NCI-H1417 treated with DMSO at 0.1 percent for 48 hours (cell line): ENCODE measurements at places on chromosomes 3 and 15.
A peak's percentile ranks its signal among the peaks of the same experiment; 100 is the strongest.

GRCh38 chr3:89025185-89025584 is 82.2 kb upstream of the EPHA3 start:
- DNase-seq: peak; percentile 65

DNA sequence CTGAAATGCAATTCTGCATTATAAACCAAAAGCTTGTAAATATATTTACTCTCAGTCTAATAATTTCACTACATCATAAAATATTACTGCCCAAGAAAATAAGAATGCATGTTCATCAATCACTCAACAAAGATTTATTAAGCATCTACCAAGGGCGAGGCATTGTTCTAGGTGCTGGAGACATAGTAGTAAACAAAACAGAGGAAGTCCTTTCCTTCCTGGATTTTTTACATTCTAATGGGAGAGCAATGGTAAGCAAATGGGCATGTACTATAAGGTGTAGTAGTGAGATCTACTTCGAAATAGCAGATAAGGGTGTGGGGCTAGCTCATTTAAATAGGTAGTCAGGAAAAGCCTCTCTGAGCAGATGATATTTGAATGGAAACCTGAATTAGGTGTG is 10.8 kb upstream of the ZFYVE19 start:
- DNase-seq: no peak

DNA sequence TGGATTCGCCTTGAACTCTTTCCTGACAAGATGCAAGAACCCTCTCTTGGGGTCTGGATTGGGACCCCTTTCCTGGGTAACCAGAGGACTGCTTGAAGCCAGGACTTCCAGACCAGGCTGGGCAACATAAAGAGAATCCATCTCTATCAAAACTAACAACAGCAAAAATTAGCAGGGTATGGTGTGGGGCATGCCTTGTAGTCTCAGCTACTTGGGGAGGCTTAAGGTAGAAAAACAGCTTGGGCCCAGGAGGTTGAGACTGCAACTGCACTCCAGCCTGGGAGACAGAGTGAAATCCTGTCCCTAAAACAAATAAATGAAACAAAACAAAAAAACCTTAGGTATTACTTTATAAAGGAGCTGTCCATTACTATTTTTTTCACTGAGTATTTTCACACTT is 93.1 kb upstream of the PLXND1 start:
- no peak for DNase-seq

DNA sequence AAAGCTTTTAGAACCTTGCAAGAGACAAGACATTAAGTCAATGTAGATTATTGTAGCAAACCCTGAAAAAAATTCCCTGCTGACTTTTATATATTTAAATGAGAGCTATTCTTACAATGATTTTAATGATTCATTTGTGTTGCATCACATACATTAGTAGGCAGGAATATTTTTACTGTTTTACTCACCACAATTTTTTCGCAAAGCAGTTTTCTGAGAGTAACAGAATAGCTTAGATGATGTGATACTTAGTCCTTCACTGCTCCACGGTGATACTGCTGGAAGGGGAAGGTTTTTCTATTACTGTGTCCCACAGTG is 43.9 kb upstream of the CLRN1 start:
- DNase-seq: no peak

GRCh38 chr15:83018436-83018835 is 7.0 kb upstream of the C15orf40 start:
- DNase-seq: no peak

DNA sequence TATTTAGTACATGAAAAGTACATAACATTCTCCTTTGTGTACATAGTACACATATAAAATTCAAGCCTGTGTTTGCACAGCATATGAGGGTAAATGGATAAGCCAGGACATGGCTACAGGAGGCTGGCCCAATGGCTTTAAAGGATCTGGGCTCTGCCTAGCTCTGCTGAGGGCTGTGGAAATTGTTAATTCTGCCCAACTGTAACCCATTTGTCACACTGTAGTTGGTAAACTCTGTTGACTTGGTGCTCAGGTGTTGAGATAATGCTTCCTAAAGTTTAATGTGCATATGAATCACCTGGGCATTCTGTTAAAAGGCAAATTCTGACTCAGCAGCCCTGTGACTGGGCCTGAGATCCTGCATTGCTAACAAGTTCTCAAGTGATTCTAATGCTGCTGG is 196.5 kb upstream of the ZPLD1 start:
- DNase-seq: no peak

GRCh38 chr15:23760024-23760423 is 72.9 kb upstream of the NDN start:
- DNase-seq: no peak

- no peak for DNase-seq
These were observed 114.2 kb upstream of the THRB start for GRCh38 chr3:24608701-24609390.

GRCh38 chr3:38507120-38507519 is 11.0 kb downstream of the EXOG start:
- no peak for DNase-seq

DNA sequence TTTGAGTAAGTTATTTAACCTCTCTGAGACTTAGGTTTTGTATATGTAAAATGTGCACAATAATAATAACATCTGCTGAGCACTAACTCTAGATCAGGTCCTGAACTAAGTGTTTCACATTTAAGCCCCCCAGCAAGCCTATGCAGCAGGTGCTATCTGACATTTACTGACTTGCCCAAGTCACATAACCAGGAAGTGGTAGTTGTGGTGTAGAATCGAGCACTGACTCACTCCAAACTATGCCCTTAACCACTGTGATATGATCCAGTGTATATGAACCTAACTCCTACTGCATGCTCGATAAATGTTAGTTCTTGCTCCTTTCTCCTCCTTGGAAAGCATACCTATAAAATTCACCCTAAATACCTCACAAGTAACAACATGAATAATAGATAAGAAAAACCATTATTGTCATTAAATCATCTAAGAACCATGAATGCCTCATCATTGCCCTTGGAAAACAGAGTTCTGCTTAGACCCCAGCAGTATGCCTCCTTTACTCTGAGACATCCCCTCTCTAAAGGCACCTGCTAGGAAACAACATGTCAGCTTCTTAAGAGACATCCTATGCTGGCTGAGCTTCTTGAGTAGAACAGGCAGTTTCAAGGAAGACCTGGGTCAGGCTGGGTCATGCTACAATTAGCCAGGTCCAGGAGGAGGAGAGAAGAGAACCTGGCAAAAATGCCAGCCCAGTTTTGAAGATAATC is 3.0 kb upstream of the SHC4 start:
- DNase-seq: no peak

DNA sequence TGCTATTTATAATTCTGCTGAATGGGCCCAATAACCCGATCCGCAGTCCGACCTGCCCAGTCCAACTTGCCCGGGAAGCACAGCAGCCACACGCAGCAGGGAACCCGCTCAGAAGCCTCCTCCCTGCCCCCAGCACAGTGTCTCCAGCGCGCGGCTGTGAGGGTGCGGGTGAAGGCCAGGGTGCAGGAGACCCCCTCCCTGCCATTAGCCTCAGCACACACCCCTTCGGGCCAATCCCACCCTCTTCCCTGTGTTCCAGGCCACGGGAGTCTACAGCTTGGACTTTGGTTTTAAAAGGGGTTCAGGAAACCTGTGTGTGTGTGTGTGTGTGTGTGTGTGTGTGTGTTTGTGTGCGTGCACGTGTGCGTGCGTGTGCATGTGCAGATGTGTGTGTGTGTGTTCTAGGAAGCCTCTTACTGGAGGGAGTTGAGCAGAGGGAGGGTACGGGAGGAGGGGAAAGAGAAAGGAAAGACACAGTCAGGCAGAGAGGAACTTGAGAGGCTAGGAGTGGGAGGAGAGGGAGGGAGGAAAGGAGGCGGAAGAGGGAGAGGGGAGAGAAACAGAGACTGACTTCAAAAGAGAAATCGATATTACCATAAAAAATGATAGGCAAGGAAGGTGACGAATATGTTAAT is 34.2 kb downstream of the ATP2B2 start:
- no peak for DNase-seq

GRCh38 chr3:11450015-11450414 is 177.8 kb downstream of the ATG7 start:
- DNase-seq: no peak

DNA sequence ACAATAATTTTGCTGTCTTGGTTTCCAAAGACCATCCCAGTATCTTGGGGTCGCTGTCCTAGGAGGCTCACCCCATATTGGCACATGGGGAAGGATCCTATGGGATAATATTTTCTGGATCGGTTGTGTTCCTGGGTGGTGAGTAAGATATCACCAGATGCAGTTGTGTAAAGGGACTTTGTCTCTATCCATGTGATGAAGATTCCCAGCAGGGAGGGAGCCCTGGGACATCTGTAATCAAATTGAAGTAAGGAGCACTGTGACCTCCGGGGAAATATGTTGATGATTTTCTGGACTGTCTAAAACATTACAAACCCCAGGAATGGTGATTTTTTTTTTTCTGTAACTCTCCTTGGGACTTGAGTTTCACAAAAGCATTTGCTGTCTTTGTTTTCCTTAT is 36.2 kb upstream of the LRTM1 start:
- no peak for DNase-seq

GRCh38 chr15:58665672-58666071 is 83.8 kb downstream of the ADAM10 start:
- no peak for DNase-seq

DNA sequence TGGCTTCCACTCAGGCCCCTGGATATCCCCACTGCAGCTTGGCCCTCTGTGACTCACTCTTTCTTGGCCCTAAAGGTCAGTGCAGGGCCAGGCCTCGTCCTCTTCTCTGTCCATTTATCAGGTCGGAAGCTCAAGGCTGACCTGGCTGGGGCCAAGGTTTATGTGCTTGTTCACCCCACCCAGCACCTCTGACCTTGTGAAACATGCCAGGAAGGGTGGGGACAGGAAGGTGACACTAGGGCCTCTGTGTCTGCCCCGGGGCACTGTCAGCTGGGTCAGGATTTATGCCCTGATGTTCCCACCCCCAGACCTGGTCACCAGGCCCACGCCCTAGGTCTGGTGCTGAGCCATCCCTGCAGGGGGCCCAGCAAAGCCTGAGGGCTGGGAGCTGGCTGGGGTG is 103.8 kb downstream of the FBLN2 start:
- DNase-seq: no peak

GRCh38 chr15:34793071-34793470 is 2.3 kb downstream of the ACTC1 start:
- no peak for DNase-seq

DNA sequence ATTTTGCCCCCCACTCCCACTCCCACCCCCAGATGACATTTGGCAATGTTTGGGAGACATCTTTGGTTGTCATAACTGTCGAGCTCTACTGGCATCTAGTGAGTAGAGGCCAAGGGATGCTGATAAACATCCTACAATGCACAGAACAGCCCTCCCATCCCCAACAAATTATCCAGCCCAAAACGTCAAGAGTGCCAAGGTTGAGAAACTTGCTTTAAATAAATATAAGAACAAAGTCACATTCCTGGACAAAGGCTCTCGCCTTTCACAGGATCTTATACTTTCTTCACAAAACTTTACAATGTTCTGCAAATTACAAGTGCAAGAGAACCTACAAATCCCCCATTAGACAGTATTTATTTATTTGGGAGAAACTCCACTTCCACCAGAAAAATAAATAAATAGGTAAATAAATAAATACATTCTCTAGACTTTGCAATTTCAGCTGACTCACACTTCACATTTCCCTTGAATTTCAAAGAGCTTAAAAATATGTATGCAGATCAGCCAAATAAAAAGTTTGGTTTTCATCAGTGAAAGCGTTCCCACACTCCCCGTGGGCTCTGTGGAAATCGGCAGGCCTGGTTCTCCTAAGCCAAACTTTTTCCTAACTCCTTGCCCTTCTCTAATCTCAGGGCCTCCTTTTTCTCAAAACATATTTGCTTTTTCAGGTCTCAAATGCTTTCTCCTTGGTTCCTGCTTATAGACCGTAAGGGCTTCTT is 12.7 kb upstream of the CPA3 start:
- DNase-seq: no peak

DNA sequence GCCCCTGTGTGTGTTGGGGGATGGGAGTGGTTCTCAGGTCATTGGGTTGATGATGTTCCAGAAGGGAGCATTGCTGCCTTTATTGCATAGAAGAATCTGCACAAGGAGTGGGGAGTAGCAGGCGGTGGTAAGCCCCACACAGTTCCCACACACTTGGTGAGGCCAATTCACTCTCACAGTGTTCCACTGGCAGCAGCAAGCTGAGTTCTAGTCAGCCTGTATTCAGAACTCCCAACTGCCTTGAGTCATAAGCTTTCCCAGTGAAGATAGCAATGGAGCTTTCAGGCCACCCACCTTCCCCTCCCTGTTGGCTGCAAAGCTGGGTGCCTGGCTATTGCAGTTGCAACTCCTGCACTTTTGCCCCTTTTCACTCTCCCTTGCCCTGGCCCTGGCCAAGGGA is 181.1 kb upstream of the RBMS3 start:
- no peak for DNase-seq

DNA sequence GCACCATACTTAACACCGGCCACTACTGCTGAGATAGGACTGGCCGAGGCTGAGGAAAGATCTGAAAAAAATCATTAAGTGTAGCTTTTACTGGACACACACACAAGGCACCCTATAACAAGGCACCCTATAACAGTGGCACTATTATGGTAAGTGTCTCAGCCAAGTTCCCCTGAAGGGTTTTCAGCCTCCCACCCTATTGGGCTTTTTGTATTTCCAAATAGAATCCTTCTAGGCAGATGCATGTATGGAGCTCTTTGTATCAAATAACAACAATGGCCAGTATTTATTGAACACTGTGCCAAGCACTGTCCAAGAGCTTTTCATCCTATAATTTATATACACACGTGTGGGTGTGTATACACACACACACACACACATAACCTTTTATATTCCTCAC is 6.7 kb upstream of the DNAJA4 start:
- DNase-seq: no peak

DNA sequence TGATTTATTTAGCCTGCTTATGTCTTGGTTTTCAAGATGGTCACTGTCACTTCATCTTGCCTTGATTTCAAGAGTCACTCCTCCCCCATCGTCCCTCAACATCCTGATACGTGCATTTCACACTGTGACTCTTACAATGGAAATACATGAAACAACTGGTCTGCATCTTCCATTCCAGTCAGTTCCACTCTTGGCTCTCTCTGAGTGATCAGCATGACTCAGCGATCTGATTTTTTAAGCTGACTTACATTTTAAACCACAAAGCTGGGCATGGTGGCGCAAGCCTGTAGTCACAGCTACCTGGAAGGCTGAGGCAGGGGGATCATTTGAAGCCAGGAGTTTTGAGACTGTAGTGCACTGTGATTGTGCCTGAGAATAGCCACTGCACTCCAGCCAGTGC is 271.2 kb upstream of the ROPN1 start:
- DNase-seq: no peak
